ENCODE measurements at places on chromosomes 16 and 17. TPM values are rescaled to one million over a fixed set of nuclear protein-coding genes. Genes with fewer than 3 reads are reported as not detected.

The KRTAP3-1 gene
- total RNA-seq = not detected

The TIGD7 gene
- total RNA-seq = 1.9 TPM

The CCL17 gene
- total RNA-seq = not detected

The CAPNS2 gene
- total RNA-seq = not detected

The MYO1C gene
- 139 TPM for total RNA-seq

The CDH8 gene
- total RNA-seq = 0.60 TPM

The C16orf96 gene
- not detected for total RNA-seq

The SALL1 gene
- total RNA-seq = 0.11 TPM

The MYOCD gene
- total RNA-seq = 1.1 TPM

The TEDC2 gene
- 22.2 TPM for total RNA-seq

The PGP gene
- 34.4 TPM for total RNA-seq

The OR3A2 gene
- not detected for total RNA-seq

The CLEC19A gene
- total RNA-seq = 0.18 TPM

The TMEM235 gene
- not detected for total RNA-seq

The COPS3 gene
- 149 TPM for total RNA-seq

The TBC1D3G gene
- total RNA-seq = not detected

The GNGT2 gene
- total RNA-seq = 0.63 TPM

The CCL4 gene
- total RNA-seq = not detected

The CCDC40 gene
- 7.2 TPM for total RNA-seq

The CTRL gene
- total RNA-seq = 1.8 TPM

The CMTM4 gene
- 29.2 TPM for total RNA-seq

The KRTAP4-5 gene
- total RNA-seq = not detected

The ALDH3A1 gene
- 958 TPM for total RNA-seq

The G6PC1 gene
- not detected for total RNA-seq

The PRDM7 gene
- total RNA-seq = not detected

The NECAB2 gene
- 3.3 TPM for total RNA-seq

The ALDOC gene
- total RNA-seq = 1.6 TPM

The MLST8 gene
- total RNA-seq = 54.8 TPM

The BICDL2 gene
- not detected for total RNA-seq

The ERCC4 gene
- total RNA-seq = 8.7 TPM

The FN3K gene
- 7.9 TPM for total RNA-seq

The ACSM2B gene
- total RNA-seq = not detected

The CRISPLD2 gene
- total RNA-seq = 3.2 TPM

The SNAI3 gene
- 0.19 TPM for total RNA-seq

The PRR15L gene
- total RNA-seq = 0.54 TPM

The MYH3 gene
- 1.4 TPM for total RNA-seq

The SCN4A gene
- 0.06 TPM for total RNA-seq

The SMIM36 gene
- total RNA-seq = not detected

The COL1A1 gene
- total RNA-seq = 11.3 TPM

The CHST6 gene
- total RNA-seq = 0.13 TPM

The C1QL1 gene
- 14.7 TPM for total RNA-seq

The VTN gene
- 19.9 TPM for total RNA-seq
